Progenitor cell of endocrine pancreas (in vitro differentiated cells): ENCODE measurements at places on chromosomes 1 and 21. TPM values are rescaled to one million over a fixed set of nuclear protein-coding genes. Genes with fewer than 3 reads are reported as not detected.

DNA sequence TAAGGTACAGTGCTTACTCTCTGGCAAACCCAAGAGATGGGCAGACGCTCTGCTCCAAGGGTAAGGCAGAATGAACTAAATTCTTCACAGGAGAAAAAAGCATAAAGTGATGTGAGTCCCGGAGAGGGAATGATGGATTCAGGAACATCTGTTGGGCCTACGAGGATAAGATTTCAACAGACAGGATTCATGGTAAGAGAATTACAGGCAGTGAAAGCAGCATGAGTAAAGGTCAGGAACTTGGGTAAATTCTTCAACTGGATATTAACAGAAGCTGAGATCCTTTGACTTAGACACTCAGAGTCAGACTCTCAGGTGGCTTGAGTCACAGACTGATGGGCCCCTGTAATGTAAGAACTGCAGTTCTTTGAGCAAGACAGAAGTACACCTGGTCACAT is 152.6 kb downstream of the TRABD2B start:
- DNase-seq, result no peak

DNA sequence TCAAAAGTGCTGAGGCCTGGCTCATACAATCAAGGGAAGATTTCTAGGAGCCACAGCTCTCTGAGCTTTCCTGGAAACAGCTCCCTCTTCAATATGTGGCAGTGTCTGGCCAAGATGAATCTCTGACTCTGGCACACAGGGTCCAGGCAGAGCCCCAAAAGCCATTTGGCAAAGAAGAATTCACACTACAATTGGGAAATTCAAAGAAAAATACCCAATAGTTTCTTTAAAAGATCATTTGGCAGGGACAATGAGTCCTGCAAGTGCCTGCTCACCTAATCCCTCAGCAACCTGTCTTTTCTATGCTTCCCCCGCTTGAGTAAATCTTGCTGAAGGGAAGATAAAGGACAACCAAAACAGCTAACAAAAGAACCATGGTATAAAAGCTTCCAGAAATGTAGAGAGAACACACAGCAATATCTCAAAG is 124.6 kb downstream of the TGFBR3 start:
- DNase-seq, result no peak

- DNase-seq, result no peak
Observed at GRCh38 chr21:42682661-42683210, 29.3 kb downstream of the PDE9A start.

GRCh38 chr21:22575165-22575584 is 1577.0 kb downstream of the NCAM2 start:
- DNase-seq, result no peak

GRCh38 chr1:224059897-224060427 is 53.9 kb upstream of the FBXO28 start:
- no peak for DNase-seq

DNA sequence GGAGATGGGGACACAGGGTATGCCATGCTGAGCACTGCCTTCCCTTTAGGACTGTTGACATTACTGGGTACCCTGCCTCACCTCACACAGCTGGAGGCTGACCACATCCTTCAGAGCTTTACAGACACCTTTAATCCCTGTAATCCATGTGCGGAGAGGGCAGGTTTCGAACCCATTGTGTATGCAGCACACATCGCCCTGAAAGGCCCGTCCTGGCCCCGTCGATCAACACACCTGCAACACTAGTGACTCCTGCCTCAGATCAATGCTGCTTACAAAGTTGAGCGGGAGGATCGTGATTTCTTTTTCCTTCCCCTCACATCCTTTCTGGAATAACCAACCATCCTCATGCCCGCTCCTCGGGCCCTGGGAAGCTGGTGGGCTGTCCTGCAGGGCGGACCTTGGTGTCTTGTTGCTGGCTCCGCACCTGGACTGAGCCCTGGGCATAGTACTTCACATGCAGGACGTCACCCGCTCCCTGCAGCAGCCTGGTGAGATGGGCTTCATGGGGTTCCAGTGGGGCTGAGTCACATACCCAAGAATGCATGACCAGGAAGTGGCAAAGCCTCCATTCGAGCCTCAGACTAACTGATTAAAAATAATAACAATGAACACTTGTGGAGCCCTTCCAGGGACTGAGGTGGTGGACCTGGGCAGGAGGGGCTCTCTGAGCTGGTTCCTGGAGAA is 403.6 kb downstream of the PTPRU start:
- DNase-seq, result peak; percentile 7

The CFAP126 gene
- 0.65 and 1.4 TPM in 2 replicates for total RNA-seq
